ENCODE measurements at places on chromosomes 1 and 21.

DNA sequence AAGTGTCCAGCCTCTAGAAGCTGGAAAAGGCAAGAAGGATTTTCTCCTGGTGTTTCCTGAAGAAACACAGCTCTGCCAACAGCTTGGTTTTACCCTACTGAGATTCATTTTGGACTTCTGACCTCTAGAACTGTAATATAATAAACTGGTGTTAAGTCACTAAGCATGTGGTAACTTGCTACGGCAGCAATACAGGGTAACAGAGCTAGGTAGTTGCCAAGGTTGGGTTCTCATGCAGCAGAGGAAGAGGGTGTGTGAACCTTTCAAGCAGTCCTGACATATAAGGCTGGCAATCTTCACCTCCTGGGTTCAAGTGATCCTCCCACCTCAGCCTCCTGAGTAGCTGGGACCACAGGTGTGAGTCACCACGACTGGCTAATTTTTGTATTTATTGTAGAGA lies 36.0 kb downstream of the GNG4 start:
- DNase-seq = no peak

GRCh38 chr1:29753244-29753643 lies 516.9 kb downstream of the PTPRU start:
- DNase-seq = no peak

GRCh38 chr21:44694776-44695175 lies 2.2 kb upstream of the KRTAP10-12 start:
- DNase-seq = no peak

DNA sequence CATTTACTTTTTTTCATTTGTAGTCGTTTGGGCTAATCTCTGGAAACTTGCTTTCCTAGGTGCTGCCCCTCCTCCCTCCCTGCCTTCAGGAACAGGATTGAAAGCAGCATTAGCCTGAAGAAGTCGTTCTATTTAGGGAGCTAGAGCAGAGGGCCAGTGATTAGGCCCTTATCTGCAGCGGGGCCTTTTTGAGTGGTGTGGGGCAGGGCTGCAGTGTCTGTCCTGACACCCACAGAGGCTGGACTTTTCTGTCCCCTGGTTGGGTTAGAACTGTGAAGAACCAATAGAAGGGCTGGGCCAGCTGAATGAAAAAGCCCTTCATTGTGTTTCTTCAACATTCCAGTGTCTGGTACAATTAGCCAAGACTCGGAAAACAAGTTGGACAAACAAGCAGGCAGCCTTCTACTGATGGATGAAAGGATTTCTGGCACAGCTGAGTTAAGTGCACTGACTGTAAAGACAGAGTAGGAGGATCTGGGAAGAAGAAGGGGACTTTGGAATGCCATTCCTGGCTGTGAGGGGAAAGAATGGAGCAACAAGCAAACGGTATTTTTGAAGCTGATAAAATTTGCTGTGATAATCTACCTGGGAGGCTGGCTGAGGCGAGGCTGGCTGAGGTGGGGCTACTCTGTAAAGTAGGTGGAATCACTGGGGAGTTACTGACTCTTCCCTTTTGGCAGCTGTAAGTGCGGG lies 9.7 kb downstream of the MACF1 start:
- no peak for DNase-seq

DNA sequence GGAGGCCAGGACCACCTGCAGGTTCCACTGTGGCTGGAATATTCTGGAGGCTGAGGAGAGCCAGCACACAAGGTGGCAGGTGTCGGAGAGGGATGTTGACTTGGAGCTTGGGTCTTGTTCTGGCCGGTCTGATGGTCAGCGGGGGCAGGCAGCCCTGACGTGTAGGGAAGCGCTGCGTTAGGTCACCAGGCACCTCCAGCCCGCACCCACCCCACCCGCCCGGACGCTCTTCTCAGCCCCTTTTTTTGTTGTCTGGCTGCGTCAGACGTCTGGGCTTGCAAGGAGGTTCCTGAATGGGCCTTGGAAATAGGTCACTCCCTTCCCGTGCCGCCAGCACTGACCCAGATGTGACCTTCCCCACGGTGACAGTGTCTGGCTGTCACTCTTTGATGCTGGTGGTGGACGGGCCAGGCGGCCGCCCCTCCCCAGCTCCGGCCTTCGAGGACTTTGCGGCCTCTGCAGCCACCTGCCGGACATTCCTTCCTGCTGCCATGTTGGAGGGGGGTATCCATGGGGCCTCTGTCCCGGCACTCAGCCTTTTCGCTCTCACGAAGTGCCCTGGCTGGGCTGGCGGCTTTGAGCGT lies 30.1 kb downstream of the SPSB1 start:
- no peak for DNase-seq

- no peak for DNase-seq
These were observed 82.1 kb downstream of the CCDC18 start for GRCh38 chr1:93262645-93263044.

- DNase-seq = no peak
These were observed 2.4 kb downstream of the ELAPOR1 start for GRCh38 chr1:109116286-109116685.

DNA sequence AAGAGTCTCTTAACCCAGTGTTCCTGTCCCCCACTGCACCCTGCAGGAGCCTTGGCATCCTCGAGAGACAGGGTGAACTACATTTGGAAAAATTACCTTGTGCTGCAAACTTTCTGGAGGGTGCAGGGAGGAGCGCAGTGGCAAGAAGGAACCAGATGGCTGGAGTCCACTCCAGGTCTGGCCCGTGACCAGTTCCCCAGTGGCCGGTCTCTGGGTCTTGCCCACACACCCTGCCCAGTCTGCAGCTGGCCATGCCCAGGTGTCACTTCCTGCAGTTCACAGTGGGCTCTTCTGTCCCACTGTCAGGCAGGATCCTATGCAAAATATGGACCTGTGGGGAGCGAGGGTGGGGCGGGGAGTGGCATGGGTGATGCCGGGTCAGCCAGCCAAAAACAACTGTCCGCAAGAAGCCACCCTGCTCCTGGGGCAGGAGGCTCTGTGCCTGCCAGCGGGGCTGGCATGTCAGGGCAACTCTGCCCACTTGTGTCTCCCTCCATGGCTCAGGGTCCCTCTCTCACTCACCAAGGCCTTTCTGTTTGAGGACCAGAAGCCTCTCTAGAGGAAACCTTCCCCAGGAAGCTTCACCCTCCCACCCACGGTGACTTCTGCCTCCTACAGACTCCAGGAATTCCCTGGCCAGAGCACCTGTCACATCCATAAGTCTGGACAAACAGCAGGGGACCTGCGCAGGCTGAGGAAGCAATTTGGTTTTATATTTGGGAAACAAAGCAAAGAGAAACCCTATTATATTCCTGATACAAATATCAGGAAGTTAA lies 55.6 kb downstream of the KIF21B start:
- no peak for DNase-seq

GRCh38 chr1:66682106-66682505 lies 70.2 kb upstream of the DYNLT5 start:
- DNase-seq = no peak

DNA sequence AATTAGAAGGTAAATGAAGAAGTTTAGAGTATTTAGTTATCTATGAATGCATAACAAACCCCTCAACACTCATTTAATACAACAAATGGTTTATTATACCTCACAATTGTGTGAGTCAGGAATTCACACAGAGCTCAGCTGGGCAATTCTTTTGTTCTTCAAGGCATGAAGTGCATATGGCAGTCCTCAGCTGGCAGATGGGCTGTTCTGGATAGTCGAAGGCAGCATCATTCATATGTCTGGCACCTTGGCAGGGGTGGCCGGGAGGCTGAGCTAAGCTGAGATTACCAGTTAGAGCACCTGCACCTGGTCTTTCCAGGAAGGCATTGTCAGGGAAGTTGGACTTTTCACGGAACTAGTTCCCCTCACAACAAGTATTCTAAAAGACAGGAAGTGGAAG lies 286.2 kb upstream of the DUSP10 start:
- DNase-seq = no peak

DNA sequence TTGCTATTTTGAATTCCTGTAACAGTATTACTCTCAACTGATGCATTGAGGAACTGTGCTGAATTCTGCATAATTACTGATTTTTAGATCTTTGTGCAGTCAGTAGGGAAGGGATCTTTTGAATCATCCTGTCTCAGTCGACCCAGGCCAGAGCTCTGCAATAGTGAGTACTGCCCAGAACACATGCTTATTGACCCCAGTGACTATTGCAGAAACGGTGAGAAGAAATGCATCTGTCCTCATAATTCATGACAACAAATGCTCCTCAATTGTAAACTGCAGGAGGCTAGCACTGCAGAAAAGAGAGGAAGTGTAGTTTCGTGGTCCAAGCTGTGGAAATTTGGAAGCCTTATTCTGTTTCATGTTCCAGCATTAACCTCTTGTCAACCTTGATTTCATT lies 19.6 kb downstream of the EDARADD start:
- no peak for DNase-seq

GRCh38 chr21:29215709-29216108 lies 83.0 kb upstream of the BACH1 start:
- DNase-seq = no peak

DNA sequence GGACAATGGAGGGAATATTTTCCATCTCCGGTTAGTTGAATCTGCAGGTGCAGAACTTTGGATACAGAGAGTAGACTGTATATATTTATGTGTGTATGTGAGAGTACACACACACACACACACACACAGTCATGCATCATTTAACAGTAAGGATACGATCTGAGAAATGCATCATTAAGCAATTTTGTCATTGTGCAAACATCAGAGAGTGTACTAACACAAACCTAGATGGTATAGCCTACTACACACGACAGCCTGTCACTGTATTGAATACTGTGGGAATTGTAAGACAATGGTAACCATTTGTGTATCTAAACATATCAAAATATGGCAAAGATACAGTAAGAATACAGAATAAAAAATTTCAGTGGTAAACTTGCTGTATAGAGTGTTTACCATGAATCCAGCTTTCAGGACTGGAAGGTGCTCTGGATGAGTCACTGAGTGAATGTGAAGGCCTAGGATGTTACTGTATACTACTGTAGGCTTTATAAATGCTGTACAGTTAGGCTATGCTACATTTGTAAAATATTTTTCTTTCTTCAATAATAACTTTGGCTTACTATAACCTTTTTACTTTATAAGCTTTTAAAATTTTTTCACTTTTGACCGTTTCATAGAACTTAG lies 138.5 kb downstream of the ZZZ3 start:
- DNase-seq = no peak

- no peak for DNase-seq
These were observed 132.8 kb downstream of the PTPRC start for GRCh38 chr1:198771563-198772153.

GRCh38 chr1:227541796-227542152 lies 21.6 kb upstream of the ZNF678 start:
- DNase-seq = no peak

DNA sequence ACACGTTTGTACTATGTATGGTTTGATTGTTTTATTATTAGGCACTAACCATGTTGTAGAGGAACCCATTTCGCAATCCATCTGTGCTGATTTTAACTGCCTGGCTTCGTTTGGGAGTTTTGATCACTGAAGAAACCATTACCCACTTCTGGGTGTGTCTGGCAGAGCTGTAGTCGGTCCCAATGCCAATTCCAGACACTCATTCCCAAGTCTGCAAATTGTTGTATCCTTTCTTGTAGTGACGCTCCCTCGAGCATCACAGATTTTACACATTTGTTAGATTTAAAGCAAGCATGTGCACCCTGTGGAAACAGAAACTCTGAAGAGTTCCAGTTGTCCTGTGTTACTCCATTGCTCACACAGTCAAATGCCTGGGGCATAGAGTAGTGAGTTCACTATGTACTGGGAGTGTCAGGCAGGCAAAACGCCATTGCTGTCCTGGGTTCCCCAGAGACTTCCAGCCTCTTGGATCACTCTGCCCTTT lies 31.0 kb upstream of the EFCAB14 start:
- no peak for DNase-seq

DNA sequence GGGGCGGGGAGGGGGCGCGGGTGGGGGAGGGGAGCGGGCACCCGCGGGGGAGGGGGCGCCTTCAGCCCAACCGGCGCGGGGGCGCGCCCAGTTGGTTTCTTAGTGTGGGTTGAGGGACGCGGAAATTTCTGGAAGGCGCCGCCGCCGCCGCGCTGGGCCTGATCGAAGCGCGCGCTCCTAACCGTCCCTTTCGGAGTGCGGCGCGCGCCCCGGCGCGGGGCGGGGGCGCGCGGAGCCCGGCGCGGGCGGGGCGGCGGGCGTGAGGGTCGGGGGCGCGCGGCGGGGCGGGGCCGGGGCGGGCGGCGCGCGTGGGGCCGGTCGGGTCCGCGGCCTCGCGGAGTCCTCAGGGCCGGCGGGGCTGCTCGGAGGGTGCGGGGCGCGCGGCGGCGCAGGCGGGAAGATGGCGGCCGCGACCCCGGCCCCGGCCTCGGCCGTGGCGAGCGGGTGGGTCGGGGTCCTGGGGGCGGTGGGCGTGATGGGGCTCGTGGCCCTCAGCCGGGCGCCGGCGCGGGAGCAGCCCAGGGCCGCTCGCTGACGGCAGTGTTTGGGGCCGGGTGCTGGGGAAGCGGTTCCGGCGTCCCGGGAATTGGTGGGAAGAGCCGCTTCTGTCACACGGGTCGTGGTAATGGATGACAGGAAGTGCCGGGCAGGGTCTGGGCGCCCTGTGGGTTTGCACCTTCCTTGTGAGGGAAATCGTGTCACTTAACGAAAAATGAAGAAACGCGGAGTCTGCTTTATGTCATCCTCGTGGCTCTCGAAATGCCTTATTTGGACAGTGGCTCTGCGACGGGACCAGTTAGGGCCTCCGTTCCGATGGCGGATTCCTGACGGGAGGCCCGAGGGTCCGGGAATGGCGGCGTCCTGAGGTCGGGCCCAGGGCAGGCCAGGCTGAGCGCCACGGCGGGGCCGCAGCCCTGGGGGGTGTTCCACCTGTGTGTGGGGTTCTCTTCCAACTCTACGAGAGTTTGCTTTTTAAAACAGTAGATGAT lies 764 bp downstream of the PKNOX1 start:
- no peak for DNase-seq

GRCh38 chr1:58149271-58149812 lies 397.2 kb downstream of the OMA1 start:
- DNase-seq = no peak

DNA sequence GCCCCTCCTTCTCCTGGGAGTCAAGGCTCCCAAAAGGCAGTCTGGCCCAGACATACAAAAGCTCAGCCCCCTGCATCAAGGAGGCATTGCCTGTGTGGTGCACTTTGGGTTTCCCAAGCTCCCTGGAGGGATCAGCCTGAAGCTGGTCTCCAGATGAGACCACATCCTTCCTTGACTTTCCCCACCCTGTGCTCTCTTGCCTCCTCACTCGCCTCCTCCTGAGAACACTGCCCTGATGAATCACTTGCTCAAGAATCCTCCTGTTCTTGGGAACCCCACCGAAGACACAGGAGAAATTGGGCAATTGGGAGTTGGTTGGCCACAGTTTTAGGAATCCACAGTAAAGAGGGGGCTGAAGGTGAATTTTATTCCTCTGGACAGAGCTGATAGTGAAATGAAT lies 34.8 kb upstream of the LYST start:
- no peak for DNase-seq

DNA sequence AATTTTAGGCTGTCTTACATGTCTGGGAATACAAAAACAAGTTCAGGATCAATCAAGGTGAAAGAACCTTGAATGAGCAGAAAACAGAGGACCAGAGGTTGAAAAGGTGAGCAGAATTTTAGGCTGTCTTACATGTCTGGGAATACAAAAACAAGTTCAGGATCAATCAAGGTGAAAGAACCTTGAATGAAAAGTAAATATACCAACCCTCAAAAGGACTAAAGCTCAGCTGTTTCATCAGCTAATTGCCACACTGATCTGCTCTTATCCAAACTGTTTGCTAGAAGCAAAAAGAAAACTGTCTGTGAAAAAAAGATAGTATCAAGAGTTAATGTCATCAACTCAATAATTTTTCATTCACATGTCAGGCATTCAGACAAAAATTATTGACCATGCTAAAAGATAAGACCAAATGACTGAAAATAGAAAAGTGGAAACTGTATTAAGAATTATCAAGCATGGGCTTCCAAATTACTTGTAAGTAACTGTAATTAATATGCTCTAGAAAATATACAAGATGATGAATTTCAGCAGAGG lies 69.2 kb downstream of the LTN1 start:
- DNase-seq = no peak

- DNase-seq = no peak
These were observed 337.7 kb downstream of the SIPA1L2 start for GRCh38 chr1:232292239-232292638.
